ENCODE measurements at places on chromosomes 3 and 15.

DNA sequence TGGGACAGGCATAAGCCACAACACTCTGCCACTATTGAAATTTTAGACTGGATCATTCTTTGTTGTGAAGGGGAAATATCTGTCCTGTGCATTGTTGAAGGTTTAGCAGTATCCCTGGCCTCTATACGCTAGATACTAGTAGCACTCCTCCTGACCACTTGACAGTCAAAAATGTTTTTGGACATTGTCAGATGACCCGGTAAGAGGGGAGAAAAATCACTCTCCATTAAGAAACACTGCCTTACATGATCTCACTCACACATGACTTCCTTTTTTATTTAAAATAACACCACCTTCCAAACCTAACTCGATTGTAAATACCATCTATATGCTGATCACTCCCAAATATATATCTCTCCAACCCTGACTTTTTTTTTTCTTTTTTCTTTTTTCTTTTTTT lies 15.3 kb upstream of the HLTF start:
- DNase-seq: no peak

DNA sequence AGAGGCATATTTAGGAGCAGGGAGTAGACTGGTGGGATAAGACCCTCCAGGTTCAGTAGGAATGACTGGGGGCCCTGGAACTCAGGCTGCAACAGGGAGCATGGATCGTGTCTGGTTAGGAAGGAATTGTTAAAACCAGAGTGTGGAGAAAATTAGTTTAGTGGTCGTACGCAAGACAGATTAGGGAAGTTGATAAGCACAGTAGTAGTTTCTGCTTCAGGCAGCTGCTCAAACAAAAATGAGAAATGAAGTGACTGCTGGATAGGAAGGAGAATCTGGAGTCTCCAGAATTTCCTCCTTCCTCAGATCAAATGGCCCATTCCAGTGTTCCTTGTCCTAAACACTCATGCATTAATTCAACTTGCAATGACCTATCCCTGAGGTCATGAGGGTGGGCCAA lies 11.2 kb downstream of the MYD88 start:
- DNase-seq: no peak

- no peak for DNase-seq
These were observed 78.3 kb upstream of the TPM1 start for GRCh38 chr15:62964251-62964650.

DNA sequence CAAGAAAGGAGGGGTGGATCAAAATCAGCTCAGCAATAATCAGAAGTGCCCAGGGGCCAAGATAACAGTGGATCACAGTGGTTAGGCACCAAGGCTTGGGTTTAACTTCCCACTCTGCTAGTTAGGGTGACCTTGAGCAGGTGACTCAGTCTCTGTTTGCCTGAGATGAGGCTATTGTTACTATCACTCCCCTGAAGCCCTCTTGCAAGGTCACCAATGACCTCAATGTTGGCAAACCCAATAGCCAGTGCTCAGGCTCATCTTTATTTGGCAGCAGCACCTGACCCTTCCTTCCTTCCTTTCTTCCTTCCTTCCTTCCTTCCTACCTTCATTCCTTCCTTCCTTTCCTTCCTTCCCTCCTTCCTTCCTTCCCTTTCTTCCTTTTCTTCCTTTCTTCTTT lies 102.4 kb upstream of the HACD2 start:
- no peak for DNase-seq

DNA sequence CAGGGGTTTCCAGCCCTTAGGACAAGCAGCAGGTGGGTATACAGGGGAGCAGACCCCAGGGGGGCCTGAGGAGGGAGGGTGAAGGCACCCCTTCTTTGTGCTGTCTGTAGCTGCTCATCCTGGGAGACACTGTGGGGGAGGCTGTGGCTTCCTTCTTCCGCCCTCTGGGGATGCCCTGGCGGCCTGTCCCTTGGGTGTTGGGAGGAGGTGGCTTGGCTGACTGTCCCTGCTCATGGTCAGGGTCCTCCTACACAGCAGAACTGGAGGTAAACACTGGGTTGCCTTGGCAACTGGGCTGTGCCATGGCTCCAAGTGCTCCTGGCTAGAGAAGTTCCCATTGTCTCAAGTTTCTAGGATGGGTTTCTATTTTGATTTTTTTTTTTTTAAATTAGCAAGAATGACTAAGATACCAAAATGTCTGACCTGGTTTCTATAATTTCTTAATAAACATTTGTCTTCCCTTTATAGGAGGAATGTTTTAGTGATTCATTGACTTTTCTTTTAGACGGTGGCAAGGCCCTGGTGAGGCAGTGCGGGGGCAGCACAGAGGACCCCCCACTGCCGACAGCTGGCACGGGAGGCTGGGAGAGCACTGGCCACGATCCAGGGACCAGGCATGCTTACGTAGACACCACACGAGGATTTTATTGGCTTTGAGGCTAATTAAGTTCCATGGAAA lies 12.4 kb downstream of the KLF13 start:
- DNase-seq: no peak

DNA sequence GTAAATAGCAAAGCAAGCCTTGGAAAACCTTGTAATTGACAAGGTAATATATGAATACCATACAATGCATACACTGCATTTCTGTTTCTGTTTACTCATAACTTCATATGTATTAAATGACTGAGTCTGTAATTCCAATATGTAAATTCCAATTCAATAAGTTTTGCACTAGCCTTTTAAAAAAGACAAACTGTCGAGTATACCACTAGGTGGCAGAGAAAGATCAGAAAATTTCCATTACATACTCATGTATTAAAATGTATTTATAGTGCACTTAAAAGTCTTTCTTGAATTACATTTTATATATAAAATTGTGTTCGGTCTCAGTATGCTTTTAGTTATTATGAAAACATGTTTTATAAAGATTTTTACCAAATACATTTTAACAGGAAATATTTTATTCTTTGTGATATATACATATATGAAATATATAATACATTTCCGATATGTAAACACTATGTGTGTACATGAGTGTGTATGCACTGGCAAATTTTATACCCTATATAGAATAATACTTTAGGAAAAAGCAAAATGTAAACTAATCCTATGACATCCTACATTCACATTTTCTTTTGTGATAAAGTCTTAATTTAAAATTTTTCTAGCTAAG lies 216.8 kb downstream of the VGLL3 start:
- DNase-seq: no peak

DNA sequence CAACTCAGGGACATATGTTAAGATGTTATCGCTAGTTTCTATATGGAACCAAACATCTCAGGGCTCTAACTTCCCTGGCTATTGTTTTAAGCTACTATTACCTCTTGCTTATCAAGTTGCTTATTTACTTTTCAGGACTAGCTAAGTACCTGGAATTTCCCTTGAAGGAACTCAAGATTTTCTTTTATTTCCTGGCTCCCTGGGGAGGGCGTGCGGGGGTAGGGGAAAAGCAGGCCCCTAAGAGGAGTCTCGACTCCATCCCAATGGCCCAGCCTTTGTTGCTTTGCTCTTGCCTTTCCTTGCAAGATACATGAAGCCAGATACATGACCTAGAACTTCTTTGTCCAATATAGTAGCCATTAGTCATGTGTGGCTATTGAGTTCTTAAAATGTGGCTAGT lies 76.9 kb upstream of the STXBP5L start:
- DNase-seq: no peak

GRCh38 chr3:65277798-65278197 lies 590.0 kb upstream of the ADAMTS9 start:
- no peak for DNase-seq

DNA sequence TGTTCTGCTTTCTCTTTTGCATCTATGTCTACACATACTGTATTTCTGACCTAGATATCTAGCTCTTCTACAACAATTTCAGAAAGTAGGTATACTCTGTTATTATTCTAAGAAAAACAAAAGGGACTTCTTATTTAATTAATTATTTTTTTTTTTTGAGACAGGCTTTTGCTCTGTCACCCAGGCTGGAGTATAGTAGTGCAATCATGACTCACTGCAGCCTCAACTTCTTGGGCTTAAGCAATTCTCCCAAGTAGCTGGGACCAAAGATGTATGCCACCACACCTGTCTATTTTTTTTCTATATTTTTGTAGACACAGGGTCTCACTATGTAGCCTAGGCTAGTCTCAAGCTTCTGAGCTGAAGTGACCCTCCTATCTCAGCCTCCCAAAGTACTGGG lies 130.6 kb downstream of the MBNL1 start:
- no peak for DNase-seq

GRCh38 chr3:20637729-20638128 lies 451.7 kb upstream of the SGO1 start:
- no peak for DNase-seq

GRCh38 chr15:98983334-98983733 lies 24.3 kb downstream of the PGPEP1L start:
- DNase-seq: no peak

GRCh38 chr3:81758275-81758674 lies 3.2 kb downstream of the GBE1 start:
- no peak for DNase-seq

DNA sequence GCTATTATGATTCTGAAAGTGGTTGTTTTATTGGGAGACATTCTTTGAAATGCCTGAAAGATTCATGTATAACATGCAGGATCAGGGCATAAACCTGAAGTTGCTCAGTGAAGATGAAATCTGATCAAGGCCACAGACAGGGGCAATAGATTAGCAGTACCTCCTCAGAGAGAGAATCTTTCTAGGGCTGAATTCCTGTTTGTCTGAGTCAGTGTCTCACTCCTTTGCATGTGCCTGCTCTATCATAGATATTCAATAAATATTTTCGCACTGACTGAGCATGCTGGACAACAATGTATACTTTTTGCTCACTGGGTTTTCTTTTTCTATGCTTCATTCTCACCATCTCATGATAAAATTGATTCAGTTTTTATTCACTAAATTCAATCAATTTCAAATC lies 49.8 kb upstream of the PFN2 start:
- DNase-seq: no peak

DNA sequence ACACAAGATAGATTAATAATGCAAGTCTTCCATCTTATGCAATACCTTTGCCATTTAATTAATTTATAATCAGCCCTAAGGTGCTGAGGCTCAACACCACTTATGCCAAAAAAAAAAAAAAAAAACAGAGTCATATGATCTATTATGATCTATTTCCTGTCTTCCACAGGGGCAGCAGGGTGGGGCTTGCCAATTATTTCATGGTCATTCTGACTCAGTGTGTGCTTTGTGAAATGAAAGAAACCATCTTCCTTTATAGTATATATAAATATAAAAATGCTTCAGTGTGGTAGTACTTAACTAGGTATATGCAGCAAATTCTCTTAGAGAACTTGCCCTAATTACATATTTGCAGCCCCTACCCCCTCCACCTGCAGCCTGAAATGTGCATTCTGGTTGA lies 7.2 kb upstream of the RARB start:
- DNase-seq: no peak

DNA sequence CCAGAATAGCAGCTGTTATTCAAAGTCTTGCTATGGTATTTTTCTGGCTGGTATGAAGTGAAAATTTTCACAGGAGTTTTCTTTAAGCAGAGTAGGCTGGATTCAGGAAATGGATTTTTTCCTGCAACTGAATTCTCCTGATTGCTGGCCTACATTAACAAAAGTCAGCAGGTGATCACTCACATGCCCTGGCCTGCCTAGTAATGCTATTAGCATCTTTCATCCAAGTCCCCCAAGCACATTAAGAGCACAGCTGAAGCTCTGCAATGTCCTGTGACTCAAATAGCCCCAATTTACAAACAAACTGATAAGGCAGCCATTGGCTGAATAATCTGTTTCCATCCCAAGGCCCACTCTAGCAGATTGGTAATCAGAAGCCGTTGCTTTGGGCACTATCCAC lies 688.3 kb upstream of the LMCD1 start:
- DNase-seq: no peak

GRCh38 chr3:71389911-71390573 lies 193.5 kb downstream of the FOXP1 start:
- DNase-seq: no peak

- no peak for DNase-seq
These were observed 136.8 kb downstream of the PGPEP1L start for GRCh38 chr15:98870788-98871187.

- DNase-seq: no peak
These were observed 2.9 kb downstream of the ADPRH start for GRCh38 chr3:119582178-119582577.

- no peak for DNase-seq
These were observed 87.2 kb upstream of the TNFAIP8L3 start for GRCh38 chr15:51181905-51182304.

DNA sequence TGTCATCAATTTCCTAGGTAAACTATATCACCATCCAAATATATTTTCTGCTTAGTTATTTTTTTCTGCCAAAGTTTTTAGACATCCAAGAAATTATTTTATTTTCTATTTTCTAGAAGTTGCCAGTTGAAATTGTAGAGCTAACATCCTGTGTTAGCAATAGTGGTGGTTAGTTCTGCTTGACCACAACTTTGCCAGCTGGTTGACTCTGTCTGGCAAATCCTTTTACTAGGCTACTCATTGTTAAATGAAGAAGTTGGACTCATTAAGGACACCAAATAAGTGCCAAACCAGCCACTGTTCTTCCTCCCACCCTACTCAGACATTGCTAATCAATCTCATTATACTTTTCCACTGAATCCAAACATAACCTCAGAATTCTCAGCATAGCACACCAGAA lies 15.4 kb upstream of the CRBN start:
- no peak for DNase-seq

- no peak for DNase-seq
These were observed 109.5 kb upstream of the PLXNA1 start for GRCh38 chr3:126873416-126873815.

Measured in NCI-H2081 treated with DMSO at 0.1 percent for 48 hours (cell line).